ENCODE measurements at places on chromosomes 7 and 10.

- no peak for DNase-seq
Observed at GRCh38 chr10:5645375-5645774, 21.0 kb downstream of the ASB13 start.

DNA sequence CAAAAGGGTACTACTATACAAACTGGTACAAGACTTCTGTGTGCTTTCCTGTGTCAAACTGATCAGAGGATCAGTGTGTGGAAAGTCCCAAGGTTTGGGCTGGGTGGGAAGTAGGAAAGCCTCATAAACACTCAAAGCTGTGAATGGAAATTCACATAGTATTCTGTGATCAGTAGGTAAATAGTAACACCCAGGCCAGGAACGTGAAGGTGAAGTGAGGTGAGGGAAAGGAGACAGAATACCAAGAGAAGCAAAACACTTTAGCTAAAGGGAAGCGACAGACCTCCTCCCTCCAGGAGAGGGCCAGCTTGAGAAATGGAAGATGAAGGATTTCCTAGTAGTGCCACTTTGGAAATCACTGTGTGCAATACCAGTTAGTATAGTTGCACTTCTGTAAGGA lies 451.9 kb downstream of the KCNMA1 start:
- no peak for DNase-seq

GRCh38 chr10:102150970-102151773 lies 1.0 kb upstream of the NOLC1 start:
- no peak for DNase-seq

DNA sequence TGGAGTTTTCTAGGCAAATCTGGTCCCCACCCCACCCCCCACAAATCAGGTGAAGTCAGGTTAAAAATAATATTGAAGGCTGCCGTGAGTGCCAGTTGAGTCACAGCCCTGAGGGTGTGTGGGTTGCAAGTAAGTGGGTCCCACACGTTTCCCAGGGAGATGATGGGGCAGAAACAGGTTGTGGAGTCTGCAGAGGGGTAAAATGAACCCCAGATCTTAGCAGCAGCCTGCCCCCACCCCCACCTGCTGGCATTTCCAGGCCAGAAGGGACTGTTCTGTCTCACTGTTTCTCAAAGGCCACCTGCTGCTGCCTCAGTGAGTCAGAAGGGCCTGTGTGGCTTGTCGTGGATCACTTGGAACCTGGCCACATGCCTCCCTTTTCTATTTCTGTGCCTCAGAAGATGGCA lies 59.8 kb upstream of the SMNDC1 start:
- DNase-seq: no peak
